ENCODE measurements at places on chromosomes 2 and 18.

- DNase-seq, result no peak
Measured at GRCh38 chr18:45090526-45091140, 409.9 kb downstream of the SETBP1 start.

DNA sequence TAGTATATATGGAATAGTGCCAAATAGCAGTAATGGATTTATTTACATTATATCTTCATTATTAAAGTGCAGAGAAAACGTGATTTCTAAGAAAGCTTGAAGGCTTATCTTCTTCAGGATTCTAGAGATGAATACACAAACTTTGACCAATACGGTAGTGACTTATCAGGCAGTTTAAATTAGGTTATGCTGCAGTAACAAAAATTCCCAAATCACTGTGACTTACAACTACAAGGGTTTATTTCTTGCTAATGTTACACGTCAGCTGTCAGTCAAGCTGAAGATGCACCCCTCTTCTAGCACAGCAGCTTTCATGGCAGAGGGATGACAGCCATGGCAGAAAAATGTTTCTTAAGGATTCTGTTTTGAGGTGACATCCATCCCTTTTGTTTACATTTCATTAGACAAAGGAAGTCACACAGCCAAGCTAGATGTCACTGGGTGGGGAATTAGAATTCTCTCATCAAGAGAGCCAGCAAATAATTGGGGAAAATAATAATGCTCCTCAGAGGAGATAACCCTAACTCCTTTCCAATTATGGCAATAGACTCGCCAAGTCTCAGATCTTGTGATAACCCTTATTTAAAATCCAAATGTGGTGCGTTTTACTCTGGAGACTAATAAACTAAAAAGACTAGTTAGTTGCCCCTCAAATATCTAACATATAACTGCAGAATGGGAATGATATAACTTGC, 268.3 kb upstream of the CYP26B1 start:
- no peak for DNase-seq

DNA sequence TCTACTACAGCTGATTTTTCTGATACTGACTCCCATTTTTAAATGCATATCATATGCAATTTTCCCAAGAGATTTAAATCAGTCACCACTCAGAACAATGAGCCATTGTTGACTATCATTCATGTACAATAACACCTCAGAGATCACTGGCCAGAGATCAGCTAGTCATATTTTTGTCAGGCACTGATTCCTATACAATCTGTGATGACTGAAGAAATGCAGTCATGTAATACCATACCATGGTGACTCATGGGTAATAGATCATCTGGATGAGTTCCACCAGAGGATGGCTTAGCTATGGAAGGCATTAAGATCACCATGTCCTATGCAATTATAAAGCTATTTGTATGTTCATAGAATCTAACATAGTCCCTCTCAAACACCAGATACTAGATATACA, 285.7 kb upstream of the DCC start:
- no peak for DNase-seq

DNA sequence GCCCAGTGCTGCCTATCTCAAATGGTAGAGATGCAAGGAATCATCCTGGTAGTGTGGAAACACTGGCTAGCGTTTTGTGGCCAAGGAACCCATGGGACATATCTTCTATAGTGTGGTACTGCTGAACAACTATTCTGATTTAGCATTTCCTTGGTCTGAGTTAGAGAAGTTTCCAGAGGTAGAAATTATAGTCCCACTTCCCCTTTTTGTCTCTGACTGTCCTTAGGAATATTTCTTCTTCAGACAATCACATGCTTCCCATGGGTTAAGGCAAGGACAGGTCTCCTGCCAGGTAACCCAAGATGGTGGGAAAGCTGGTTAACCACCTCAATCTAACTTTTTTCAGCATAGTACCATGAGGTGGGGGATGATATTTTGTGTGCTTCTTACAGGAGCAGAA, 729.5 kb upstream of the LRRTM4 start:
- no peak for DNase-seq

- no peak for DNase-seq
Measured at GRCh38 chr2:24658531-24659202, 134.5 kb downstream of the PTRHD1 start.

DNA sequence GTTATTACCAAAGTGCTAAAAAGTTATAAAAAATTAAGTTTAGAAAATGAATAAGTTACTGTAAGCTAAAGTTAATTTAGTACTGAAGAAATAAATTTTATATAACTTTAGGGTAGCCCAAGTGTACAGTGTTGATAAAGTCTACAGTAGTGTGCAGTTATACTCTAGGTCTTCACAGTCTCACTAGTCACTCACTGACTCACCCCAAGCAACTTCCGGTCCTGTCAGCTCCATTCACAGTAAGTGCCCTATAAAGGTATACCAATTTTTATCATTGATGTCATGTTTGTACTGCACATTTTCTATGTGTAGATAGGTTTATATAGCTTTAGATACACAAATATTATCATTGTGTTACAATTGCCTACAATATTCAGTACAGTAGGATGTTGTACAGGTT, 518.3 kb upstream of the PIK3C3 start:
- DNase-seq, result no peak

DNA sequence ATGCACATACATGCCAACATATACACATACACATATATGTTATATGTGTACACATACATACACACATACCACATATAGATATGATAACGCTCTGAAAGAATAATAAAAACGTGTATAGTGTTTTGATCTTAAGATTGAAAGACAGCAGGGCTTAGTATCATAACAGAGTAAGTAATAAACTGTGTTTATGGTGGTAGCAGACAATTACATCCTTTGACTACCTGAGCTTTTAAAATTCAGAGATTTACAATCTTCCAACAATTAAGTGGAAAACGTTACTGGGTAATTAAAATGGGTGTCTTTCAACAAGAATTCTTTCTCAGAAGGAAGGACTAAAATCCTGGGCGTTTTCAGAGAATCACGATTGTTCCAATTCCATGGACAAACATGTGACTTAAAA, 552.4 kb downstream of the EPHA4 start:
- no peak for DNase-seq

DNA sequence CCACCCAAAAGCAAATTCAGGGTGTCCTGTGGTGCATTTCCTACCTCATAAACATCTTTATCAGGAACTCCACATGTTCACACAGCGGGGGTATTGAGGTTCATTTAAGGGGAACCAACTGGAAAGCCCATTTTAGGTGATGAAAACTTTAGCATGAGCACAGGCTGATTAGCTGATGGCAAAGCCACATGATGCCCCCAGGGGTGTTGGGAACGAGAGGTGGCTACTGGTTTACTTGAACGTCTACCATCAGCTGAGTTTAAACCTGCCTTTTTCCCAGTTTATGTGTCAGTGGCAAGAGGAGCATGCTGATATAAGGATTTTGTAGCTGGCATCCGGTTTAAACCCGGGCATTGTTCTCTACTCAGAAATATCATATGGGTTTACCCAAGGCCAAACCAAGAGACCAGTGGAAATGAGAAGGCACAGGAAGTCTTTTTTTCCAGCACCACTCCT, 54.5 kb upstream of the UPP2 start:
- DNase-seq, result no peak

DNA sequence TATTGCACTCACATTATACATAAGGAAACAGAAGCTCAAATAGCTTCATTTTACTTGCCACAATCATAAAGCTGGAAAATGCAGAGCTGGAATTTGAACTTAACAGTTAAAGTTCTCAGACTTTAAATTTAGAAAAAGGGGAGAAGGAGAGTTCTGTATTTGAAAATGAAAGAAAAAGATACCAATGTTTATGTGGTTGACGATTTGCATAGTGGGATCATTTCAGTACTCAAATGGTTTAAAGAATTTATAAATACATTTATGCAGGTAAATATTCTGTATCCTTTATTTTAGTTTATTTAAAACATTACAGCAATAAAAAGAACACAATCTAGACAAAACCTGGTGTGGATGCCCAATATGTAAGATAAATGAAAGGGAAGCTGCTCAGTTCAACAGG, 25.5 kb upstream of the STAT4 start:
- no peak for DNase-seq

DNA sequence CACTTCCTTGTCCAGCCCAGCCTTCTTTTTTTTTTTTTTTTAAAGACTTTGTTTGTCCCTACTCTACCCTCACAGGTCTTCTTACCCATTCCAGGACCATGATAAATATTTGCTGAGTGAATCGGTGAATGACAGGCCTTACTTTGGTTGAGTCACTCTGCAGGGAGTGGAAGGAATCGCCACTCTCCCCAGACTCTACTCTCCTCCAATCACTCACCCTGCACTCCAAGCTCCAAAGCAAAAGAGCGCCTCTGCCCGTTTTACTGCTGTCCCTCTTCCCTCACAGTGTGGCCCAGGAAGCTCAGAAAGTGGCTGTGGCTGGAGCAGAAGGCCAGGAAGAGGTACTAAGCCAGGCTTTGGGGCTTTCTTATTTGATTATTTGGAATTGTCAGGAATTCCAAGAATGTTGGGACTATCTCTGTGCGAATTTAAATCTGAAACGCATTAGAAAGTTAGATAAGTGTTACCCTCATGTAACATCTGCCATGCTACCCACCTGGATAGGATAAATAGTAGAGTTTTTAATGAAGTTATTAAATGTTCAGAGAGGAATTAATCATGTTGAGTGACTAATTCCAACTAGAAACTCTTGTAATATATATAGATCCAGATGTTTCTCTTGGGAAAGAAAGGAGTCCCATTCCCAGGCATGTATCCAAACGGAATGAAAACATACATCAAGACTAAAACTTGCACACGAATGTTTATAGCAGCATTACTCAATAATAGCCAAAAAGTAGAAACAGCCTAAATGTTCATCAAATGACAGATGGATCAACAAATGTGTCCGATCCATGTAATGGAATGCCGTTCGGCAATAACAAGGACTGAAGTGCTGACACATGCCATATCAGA, 43.0 kb upstream of the CHMP1B start:
- no peak for DNase-seq

- DNase-seq, result no peak
Measured at GRCh38 chr2:21650569-21650968, 526.8 kb downstream of the TDRD15 start.

- DNase-seq, result no peak
Measured at GRCh38 chr2:235723811-235724465, 230.1 kb downstream of the AGAP1 start.

GRCh38 chr2:113124181-113124961, 3.0 kb upstream of the IL1RN start:
- no peak for DNase-seq

- no peak for DNase-seq
Measured at GRCh38 chr2:171524018-171524401, 1.7 kb downstream of the CYBRD1 start.

DNA sequence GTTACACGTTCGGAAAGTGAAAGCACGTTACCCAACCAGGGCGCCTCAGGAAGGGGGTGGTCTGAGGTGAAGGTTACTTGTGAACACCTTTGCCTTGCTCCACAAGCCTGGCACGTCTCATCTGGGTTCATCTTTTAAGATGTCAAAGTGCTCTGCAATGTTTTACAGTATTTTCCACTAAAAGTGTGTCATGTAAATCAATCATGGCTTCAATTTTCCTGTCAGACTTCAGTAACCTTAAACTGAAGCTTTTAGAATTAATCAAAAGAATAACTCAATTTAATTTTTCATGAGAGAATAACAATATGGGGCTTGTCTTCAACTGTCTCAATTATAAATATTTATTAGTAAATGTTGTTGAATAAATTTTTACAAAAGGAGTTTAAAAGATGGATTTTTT, 93.3 kb upstream of the FANCL start:
- no peak for DNase-seq

GRCh38 chr2:232449964-232450363, 6.0 kb upstream of the ALPI start:
- DNase-seq, result no peak

DNA sequence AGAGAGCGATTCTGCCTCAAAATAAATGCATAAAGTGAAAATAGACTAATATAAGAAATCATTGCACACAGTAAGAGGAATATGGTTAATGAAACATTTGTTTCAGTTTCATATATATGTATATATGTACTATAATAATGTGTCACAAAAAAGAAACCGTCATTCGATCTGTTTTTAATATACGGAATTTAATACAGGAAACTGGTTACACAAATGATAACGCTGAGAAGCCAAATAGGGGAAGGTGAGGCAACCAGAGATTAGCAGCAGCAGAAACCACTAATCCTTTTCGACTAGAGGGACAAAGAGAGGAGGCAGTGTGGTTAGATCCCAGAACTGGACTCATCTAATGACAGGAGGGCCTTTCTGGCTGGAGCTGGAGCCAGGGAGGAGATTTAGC, 64.2 kb upstream of the GREB1L start:
- no peak for DNase-seq

DNA sequence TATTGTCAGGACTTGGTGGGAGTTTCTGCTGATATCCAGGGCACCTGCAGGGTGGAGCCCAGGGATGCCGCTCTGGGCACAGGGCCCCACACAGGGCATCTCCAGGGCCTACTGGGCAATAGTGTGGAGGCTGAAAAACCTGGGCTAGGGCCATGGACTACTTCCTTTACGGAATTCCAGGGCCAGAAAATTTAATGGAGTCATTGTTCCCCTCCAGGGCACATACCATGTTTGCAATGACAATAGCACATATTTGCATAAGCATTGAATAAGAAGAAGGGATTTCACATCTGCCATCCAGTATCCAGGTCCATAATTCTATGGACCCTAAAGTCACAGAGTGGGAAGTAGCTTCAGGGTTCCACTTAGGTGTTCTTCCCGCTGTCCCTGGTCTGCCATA, 103.8 kb upstream of the TPO start:
- no peak for DNase-seq

DNA sequence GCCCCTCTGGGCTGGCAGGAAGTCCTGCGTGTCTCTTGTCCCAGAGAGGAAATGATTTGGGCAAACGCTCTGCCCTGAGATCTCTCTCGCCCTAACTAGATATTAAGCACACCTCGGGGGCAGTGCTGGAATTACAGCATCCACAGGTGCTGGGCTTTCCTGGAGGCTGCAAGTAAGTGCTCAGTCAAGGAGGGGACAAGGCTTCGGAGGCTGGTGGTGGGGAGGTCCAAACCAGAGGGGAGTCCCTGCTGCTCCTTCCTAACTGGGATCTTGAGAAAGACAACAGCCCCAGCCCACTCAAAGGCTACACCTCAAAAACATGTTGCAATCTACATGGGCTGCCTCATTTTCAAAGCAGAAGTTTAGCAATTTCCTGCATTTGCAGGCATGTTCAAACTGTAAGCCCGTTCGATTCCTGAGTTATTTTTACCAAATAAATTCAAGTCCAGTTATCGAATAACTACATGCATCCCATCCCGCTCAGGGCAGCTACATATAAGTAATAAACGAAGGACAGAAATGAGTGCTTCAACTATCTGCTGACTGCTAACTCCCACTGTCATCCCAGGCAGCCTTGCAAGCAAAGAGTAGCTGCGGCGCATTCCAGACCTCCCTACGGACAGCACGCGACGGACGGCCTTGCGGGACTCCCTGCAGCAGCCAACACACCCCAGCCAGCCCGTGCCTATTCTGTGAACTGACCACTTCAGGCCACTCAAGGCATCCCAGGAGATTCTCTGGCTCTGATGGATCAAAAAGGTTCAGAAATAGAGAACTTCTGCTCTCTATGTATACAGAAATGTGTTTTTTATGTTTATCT, 27.5 kb downstream of the ZNF516 start:
- no peak for DNase-seq

Data from NCI-H2171 (cell line).